Stimulated activated CD4-positive, alpha-beta T cell treated with anti-CD3 and anti-CD28 coated beads, TNF-alpha, amount 100 ng/mL, for 24 hours (primary cell): ENCODE measurements at places on chromosomes 2 and 18.

DNA sequence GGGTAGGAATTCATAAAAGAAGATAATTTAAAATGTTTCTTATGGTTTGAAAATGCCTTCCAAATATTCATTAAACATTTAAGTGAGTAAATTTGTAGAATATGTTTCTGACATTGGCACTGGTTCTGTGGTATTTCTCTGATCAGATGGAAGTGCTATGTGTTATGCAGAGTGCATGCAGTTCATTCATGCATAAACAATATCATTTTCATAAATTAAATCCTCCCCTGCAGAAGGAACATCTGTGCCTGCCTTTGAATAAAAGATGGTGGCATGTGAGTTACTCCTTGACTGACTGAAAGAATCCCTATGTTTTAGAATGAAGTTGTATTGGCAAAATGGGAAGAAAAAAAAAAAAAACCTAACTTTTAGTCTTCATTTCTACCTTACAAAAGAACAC lies 5.9 kb downstream of the NEUROD1 start:
- no peak for DNase-seq

GRCh38 chr18:58373481-58373880 lies 255.4 kb downstream of the ALPK2 start:
- DNase-seq: no peak

DNA sequence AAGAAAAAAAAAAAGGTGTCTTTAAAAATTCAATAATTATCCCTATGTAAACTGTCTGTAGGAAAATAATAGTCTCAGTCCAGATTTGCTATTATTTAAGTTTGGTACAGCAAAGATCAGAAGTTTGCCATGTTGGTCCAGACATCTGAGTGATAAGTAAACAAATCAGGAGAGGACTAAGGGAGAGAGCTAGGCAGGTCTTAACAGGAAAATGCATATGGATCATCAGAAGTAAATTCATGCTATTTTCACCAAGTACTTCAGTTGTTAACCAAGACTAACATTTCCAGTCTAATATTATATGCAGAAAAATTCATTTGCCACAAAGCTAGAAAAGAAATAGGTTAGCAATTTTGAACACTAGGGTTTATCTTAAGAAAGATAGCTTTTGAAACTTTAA lies 95.0 kb upstream of the STK17B start:
- no peak for DNase-seq

DNA sequence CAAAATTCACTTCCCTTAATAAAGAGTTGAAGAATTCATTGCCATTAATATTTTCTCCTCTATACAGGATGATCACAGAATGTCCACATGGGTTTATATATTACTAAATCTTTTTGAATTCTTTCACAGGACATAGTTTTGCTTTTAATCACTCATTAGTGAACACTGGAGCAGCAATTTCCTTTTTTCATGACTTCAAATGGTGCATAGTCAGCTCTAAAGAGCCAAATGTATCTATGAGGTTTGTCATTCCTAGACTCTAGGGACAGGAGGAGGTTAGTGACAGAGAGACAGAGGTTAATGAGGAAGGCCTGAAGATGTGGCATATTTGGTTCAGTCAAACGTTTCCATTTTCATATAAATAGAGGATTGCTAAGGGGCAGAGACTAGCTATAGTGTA lies 111.8 kb downstream of the FSHR start:
- DNase-seq: no peak

GRCh38 chr18:74356959-74357358 lies 41.3 kb downstream of the C18orf63 start:
- DNase-seq: no peak
